ENCODE measurements at places on chromosomes 1 and 21. TPM values are rescaled to one million over a fixed set of nuclear protein-coding genes. Genes with fewer than 3 reads are reported as not detected.

Gene NUAK2
- 0.41 TPM for total RNA-seq

- no peak overlapping the region for H3K27ac ChIP-seq
- H3K36me3 ChIP-seq = peaks cover 3% of the 10 kb centered on the region
- DNase-seq = no peak
- H3K4me3 ChIP-seq = no peak overlapping the region
- peaks cover 4% of the 10 kb centered on the region for H3K27me3 ChIP-seq
These were observed 16.5 kb downstream of the CTSK start for GRCh38 chr1:150791585-150791984.

GRCh38 chr1:56798053-56798471 is 21.1 kb downstream of the FYB2 start:
- no peak overlapping the region for H3K27ac ChIP-seq
- H3K27me3 ChIP-seq = no peaks in the 10 kb centered on the region
- no peaks in the 10 kb centered on the region for H3K36me3 ChIP-seq
- no peak overlapping the region for H3K4me3 ChIP-seq
- DNase-seq = no peak

Gene HPCAL4
- 0.39 TPM for total RNA-seq

DNA sequence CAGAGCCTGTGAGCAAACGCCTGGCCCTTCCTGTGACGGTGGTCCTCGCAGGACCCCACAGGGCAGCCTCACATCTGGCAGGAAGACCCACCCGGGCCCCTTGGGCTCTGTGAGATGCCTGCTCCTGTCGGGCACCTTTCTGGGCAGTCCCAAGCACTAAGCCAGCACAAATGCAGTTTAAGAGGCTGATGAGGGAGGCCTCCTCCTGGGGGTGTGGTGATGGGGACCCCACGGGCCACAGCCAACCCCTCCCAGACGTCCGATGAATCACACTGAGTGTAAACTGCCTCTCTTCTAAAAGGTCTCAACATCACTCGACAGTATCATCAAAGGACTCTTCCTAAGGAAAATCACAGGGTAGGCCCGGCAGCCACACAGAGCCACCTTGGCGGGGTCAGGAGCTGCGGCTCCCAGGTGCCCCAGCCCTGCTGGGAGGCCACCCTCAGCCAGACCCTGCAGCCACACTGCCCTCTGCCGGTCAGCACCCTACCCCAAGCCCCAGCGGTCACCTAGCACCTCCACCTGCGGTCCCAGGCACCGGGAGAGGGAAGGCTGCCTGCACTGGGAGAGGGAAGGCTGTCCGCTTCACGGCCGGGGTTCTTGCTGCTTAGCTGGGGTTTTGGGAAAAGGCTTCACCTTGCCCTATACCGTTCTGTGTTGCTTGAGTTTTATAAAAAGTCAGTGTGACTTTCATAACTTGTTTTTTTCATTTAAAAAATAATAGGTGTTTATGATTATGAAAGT is 3.9 kb upstream of the PRKCZ start:
- peaks cover 29% of the 10 kb centered on the region for H3K27me3 ChIP-seq
- no peak overlapping the region for H3K4me3 ChIP-seq
- H3K4me1 ChIP-seq = peaks cover 10% of the 10 kb centered on the region
- no peak overlapping the region for H3K27ac ChIP-seq

DNA sequence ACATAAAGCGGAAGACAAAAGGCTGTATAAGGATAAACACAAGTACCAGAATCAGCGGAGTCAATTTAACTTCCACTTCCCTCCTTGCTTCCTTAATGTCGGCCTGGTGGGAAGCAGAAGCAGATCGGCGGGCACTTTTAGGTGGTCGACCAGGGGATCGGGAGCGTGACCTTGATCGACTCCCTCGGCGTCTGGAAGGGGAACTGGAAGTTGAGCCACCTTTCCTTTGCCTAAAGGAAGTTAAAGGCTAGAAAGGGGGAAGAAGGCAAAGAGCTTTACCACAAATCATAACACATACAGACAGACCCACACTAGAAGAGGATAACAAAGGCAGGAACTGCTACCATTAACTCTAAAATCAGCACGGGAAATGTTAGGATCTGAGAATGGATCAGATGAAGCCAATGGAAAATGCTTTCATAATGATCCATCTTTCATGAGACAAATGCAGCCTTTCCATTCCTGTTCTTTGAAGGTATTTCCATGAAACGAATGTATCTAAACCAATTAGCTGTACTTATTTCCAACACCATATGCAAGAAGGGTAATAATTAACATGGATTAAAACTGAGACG is 5.7 kb downstream of the LBR start:
- peak overlapping the region; percentile 32 for H3K27ac ChIP-seq
- no peaks in the 10 kb centered on the region for H3K27me3 ChIP-seq
- DNase-seq = no peak
- H3K4me3 ChIP-seq = no peak overlapping the region

DNA sequence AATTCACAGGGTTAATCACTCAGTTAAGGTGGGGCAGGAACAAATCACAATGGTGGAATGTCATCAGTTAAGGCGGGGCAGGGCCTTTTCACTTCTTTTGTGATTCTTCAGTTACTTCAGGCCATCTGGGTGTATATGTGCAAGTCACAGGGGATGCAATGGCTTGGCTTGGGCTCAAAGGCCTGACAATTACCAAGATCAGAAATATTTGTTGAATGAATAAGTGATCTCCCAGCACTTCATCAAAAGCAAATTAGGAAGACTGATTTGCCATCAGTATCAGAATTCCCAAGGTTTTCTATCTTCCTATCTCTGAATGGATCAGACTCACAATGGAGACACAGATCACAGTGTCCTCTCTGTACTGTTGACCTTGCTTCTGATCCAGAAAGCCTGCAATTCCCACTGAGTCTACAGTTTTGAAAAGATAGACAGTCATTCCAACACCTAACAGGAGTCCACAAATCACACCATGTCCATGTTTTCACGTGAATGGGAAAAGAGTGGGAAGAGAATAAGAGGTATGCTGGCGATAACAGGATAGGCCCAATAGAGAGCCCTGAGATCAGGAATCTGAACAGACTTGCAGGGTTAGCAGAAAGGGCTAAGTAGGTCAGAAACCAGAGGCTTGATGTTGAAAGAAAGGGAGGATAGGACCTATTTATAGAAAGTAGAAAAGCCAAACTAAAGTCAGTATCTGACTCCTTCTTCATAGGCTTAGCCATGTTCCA is 75.3 kb downstream of the KCNK1 start:
- no peak overlapping the region for H3K4me3 ChIP-seq
- no peaks in the 10 kb centered on the region for H3K36me3 ChIP-seq
- no peak for DNase-seq
- H3K4me1 ChIP-seq = no peaks in the 10 kb centered on the region

Gene AIM2
- 101 TPM for total RNA-seq
